ENCODE measurements at places on chromosomes 5 and 9.
A peak's percentile ranks its signal among the peaks of the same experiment; 100 is the strongest.

DNA sequence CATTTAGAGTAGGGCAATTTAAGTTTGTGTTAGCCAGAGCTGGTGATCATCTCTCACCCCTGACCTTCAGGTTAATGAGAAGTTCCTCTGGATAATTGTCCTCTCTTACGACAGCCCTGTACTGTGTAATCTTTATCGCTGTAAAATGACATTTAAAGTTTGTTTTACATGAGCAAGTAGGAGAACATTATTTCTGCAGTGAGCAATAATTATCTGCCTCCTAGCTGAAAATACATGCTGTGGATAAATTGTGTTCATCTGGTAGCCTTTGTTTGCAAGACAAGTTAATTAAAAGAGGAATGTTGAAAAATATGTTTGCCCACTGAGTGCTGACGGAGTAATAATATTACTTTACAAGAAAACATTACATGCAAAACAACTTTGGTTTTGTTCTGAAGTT, 1083.8 kb upstream of the NUDT12 start:
- H3K27ac ChIP-seq = no peak overlapping the region
- H3K4me3 ChIP-seq = no peak overlapping the region
- no peaks in the 10 kb centered on the region for H3K4me1 ChIP-seq
- H3K36me3 ChIP-seq = no peaks in the 10 kb centered on the region

GRCh38 chr5:10466446-10467073, 24.9 kb downstream of the ROPN1L start:
- no peaks in the 10 kb centered on the region for H3K27me3 ChIP-seq
- H3K4me3 ChIP-seq = no peak overlapping the region
- no peak for DNase-seq
- peak overlapping the region; percentile 44 for H3K27ac ChIP-seq
- no peaks in the 10 kb centered on the region for H3K36me3 ChIP-seq

DNA sequence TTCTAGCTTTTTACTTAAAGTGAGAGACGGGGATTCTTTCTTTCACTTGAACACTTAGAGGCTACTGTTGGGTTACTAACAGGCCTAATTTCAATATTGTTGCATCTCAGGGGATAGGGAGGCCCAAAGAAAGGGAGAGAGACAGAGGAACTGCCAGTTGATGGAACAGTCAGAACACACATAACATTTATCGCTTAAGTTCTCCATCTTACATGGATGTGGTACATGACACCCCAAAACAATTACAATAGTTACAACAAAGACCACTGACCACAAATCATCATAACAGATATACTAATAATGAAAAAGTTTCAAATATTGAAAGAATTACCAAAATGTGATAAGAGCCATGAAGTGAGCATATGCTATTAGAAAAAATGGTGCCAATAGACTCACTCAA, 4.3 kb upstream of the RIC1 start:
- DNase-seq = no peak
- H3K4me3 ChIP-seq = no peak overlapping the region
- H3K4me1 ChIP-seq = peaks cover 22% of the 10 kb centered on the region
- no peaks in the 10 kb centered on the region for H3K36me3 ChIP-seq
- H3K27ac ChIP-seq = no peak overlapping the region
- H3K27me3 ChIP-seq = no peaks in the 10 kb centered on the region

- H3K4me3 ChIP-seq = no peak overlapping the region
- DNase-seq = no peak
- peaks cover 21% of the 10 kb centered on the region for H3K36me3 ChIP-seq
- no peaks in the 10 kb centered on the region for H3K27me3 ChIP-seq
- no peak overlapping the region for H3K27ac ChIP-seq
Measured at GRCh38 chr9:125145425-125145824, 2.1 kb upstream of the SCAI start.

- peak; percentile 78 for DNase-seq
- peaks cover 14% of the 10 kb centered on the region for H3K36me3 ChIP-seq
Measured at GRCh38 chr9:70413464-70413798, 1.0 kb downstream of the KLF9 start.

DNA sequence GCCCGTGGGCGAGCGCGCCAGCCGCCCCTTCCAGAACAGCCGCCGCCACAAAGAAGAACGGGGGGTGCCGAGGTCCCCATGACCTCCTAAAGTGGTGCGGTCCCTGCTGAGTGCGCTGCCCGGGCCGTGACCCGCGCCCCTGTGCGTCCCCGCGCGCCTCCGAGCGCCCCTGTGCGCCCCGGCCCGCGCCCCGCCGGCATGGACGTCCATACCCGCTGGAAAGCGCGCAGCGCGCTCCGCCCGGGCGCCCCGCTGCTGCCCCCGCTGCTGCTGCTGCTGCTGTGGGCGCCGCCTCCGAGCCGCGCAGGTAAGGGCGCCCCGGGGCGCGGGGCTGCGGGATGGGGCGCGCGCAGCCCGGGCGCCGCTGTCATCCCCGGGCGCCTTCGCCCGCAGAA, 384 bp downstream of the COL5A1 start:
- peak overlapping the region; percentile 90 for H3K27ac ChIP-seq
- H3K36me3 ChIP-seq = peaks cover 9% of the 10 kb centered on the region
- H3K4me1 ChIP-seq = peaks cover 9% of the 10 kb centered on the region

- no peak overlapping the region for H3K4me3 ChIP-seq
- no peaks in the 10 kb centered on the region for H3K27me3 ChIP-seq
- DNase-seq = no peak
- H3K27ac ChIP-seq = no peak overlapping the region
Measured at GRCh38 chr9:3675946-3676345, 150.1 kb upstream of the RFX3 start.

DNA sequence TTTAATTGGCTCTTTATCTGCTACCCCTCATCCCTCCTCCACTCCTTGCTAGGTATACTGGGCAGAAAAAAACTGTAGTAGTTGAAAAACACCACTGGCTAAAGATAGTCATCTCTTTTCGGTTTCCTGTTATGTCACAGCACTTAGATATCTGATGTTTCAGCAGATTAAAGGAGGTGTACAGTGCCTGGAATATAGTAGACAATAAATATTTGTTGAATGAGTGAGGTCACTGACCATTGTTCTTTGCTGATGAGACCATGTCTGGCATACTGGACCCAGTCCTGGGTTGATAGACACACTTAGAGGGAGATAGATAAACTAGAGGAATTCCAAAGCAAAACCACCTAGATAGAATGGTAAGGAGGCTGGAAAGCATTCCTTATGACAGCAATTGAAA, 3.2 kb downstream of the GRPEL2 start:
- peaks cover 71% of the 10 kb centered on the region for H3K36me3 ChIP-seq
- H3K4me1 ChIP-seq = peaks cover 15% of the 10 kb centered on the region
- no peak for DNase-seq
- H3K4me3 ChIP-seq = no peak overlapping the region
- no peak overlapping the region for H3K27ac ChIP-seq

GRCh38 chr9:37583522-37584121, 7.4 kb upstream of the FBXO10 start:
- H3K27me3 ChIP-seq = no peaks in the 10 kb centered on the region
- DNase-seq = no peak
- H3K36me3 ChIP-seq = peaks cover 83% of the 10 kb centered on the region
- no peak overlapping the region for H3K4me3 ChIP-seq
- H3K4me1 ChIP-seq = no peaks in the 10 kb centered on the region

DNA sequence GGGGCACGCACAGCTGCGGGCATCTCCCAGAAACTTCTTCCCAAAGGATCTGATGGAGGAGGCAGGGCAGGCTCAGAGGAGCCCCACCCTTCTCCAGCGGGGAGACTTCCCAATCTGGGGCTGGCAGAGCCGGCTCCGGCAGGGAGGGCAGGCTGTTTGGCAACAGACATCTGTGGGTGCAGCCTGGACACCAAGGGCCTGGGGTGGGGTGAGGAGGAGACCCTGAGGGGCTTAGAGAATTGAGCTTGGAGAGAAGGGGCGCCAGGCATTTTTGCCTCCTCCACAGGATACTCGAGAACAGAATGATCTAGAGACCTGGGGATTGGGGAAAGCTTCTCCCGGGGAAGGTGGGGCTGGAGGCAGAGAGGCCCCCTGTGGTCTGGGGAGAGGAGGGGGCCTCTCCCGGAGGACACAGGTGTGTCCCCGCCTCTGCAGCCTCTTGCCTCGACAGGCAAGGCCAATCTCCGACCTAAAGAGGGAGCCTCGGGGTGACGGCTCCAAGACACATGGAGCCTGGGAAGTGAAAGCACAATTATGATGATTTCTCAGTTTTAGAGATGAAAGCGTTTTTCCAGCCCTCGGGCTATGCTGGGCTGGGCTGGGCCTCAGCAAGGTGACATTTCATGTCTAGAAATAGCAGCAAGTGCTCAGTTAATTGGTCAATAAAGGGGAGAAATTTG, 8.4 kb downstream of the LHX3 start:
- DNase-seq = no peak
- H3K4me3 ChIP-seq = no peak overlapping the region
- no peaks in the 10 kb centered on the region for H3K36me3 ChIP-seq

- H3K36me3 ChIP-seq = 0 out of 2 replicates have a peak, but pooled peaks cover 4% of the 10 kb centered on the region
- no peaks in the 10 kb centered on the region for H3K27me3 ChIP-seq
- DNase-seq = no peak
Measured at GRCh38 chr9:98778711-98779530, 17.4 kb downstream of the ANKS6 start.

- no peaks in the 10 kb centered on the region for H3K27me3 ChIP-seq
- DNase-seq = no peak
- no peak overlapping the region for H3K27ac ChIP-seq
- H3K4me3 ChIP-seq = peak overlapping the region; percentile 61
- peaks cover 9% of the 10 kb centered on the region for H3K4me1 ChIP-seq
Measured at GRCh38 chr9:137078701-137079400, 1.5 kb downstream of the UAP1L1 start.

GRCh38 chr5:163458778-163459385, 1.0 kb downstream of the NUDCD2 start:
- DNase-seq = no peak
- H3K4me3 ChIP-seq = peak overlapping the region; percentile 63
- H3K27me3 ChIP-seq = no peaks in the 10 kb centered on the region
- peak overlapping the region; percentile 86 for H3K27ac ChIP-seq

DNA sequence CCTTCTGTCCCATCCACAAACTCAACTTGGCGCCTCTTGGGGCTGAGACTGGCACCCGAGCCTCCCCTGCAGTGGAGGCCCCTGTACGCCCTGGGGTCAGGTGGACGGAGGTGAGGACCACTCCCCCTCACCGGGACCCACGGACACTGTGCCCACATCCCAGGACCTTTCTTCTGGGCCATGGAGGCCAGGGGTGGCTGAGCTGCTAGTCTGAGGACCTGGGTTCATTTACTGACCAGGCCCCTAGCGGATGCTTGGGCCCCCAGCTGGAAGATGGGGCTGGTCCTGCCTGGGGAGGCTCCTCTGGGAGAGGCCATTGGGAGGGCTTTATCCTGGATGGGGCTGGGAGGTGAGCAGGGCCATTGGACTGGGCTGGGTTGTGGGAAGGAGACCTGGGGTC, 16.9 kb upstream of the SLC6A19 start:
- peaks cover 16% of the 10 kb centered on the region for H3K27me3 ChIP-seq
- no peak overlapping the region for H3K4me3 ChIP-seq
- no peak overlapping the region for H3K27ac ChIP-seq
- no peaks in the 10 kb centered on the region for H3K36me3 ChIP-seq
- peak; percentile 62 for DNase-seq
- H3K4me1 ChIP-seq = no peaks in the 10 kb centered on the region

All from RWPE2 (cell line).